ENCODE measurements at places on chromosomes 11 and 22.
A peak's percentile ranks its signal among the peaks of the same experiment; 100 is the strongest.

DNA sequence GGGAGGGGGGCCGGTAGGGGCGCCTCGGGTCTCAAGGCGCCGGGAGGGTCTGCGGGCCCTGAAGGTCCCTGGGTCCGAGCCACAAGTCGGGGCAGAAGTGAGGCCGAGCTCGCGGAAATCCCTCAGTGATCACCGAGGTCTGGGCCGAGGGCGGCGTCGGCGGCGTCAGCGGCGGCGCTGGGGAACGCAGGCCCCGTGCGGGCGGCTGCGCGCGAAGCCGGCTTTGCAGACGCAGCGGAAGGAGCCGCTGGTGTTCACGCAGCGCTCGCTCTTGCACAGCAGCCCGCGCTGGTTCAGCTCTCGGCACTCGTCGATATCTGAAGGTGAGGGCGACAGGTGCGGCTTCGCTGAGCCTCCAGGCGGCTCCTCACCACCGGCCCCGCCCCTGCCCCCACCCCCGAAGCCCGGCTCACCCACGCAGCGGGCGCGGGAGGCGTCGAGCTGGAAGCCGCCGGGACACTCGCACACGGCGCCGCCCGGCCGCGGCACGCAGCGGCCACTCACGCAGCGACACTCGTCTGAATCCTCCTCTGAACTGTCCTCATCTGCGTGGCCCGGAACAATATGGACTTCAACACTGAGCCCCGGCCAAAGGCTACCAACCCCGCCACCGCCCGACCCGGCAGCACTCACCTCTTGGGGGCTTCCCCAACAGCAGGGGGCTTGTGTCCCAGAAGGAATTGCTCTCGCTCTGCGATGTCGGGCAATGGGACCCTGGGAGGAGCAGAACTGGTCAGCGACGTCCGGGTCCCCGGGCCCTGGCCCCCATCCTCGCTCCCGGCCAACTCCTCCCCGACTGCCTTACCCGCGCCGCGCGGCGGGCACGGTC, 14.2 kb downstream of the SCYL1 start:
- peak; percentile 71 for DNase-seq

DNA sequence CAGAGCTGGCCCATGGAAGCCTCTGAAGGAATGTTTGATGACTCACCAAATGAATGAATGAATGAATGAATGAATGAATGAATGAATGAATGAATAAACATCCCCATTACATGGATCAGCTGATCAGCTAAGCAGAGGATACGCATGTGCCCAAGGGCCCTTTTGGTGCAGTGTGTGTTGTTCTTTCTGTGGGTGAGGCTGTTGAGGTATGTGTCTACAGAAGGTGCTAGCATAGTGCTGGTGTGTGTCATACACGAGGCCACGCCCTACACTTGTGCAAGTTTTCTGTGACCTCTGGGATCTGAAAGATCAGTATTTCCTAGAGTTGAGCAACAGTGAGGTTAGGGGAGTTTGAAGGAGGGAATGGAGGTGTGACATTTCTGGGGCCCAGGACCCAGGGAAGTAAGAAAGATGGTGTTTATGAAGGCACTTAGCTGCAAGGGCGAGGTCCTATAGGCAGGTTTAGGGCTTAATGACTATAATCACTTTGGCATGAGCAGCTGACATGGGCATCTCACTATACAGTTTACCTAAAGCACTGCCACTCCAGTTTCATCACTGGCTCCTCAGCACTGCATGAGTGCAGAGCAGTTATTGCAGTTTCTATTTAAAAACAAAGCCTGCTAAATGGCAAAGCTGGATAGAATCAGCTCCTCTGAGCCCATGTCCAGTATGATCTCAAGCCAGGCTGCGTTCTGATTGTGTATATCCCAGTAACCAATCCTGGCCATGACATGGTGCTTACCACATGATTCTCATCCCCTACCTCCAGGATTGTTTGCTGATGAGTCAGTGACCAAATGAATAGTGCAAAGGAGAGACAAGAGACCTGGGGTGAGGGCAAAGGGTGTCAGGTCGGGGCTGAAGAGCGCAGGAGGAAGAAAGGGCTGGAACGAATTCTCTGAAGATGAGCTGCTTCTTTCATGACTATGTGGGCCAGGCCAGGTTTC, 36.4 kb upstream of the E2F8 start:
- no peak for DNase-seq

- DNase-seq: no peak
Observed at GRCh38 chr11:113279591-113279990, 34.8 kb upstream of the TTC12 start.

GRCh38 chr11:24091594-24091993, 405.3 kb upstream of the LUZP2 start:
- DNase-seq: no peak

DNA sequence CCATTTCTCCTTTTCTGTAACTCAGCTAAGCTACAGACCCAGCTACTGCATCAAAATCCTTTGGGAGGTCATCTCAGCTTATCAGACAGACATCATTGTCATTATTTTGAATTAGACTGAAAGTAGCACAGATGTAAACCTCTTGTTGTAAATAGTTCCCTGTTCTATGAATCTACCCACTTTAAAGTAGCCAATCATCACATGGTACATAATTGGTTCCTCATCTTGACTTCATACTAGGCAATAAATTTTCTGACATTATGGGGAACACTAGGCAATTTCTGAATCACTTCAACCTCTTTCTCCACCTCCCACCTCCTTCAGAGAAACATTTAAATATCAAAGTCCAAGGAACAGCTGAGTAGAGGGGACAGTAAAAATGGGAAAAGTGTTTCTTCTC, 47.9 kb downstream of the MPPED2 start:
- no peak for DNase-seq

DNA sequence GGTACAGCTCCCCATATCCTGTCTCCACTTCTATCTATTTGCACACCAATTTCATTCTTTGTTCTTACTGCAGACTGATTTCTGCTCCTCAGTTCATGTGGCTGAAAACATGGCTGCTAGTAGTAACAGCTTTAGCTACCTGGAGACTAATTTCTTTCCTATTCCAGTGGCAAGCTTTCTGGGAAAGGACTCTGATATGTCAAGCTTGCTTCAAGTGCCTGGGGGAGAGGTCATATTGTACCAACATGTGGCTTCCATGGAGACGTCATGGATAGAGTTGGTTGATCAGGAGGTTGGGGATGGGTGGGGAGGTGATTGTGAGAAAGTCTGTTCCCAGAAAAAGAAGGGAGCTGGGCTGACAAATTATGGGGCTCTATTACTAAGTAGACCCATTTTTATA, 44.9 kb downstream of the ADM start:
- DNase-seq: no peak

- DNase-seq: no peak
Observed at GRCh38 chr11:62847767-62848314, 8.5 kb upstream of the WDR74 start.

DNA sequence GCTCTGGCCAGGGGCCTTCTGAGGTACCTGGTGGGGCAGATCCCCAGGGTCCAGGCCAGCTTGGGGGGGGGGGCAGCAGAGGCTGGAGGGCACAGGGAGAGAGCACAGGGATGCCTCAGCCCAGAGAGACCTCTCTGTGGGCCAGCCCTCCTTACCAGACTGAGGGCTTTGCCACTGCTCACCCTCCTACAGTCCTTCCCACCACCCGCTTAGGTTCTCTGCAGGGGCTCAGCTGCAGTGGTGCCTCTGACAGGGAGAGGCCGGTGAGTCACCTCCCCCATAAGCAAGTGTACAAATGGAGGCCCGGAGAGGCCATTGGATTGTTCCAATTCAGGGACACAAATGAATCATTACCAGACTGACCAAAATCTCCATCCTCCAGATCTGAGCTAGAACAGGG, 68.1 kb upstream of the LMO1 start:
- no peak for DNase-seq

DNA sequence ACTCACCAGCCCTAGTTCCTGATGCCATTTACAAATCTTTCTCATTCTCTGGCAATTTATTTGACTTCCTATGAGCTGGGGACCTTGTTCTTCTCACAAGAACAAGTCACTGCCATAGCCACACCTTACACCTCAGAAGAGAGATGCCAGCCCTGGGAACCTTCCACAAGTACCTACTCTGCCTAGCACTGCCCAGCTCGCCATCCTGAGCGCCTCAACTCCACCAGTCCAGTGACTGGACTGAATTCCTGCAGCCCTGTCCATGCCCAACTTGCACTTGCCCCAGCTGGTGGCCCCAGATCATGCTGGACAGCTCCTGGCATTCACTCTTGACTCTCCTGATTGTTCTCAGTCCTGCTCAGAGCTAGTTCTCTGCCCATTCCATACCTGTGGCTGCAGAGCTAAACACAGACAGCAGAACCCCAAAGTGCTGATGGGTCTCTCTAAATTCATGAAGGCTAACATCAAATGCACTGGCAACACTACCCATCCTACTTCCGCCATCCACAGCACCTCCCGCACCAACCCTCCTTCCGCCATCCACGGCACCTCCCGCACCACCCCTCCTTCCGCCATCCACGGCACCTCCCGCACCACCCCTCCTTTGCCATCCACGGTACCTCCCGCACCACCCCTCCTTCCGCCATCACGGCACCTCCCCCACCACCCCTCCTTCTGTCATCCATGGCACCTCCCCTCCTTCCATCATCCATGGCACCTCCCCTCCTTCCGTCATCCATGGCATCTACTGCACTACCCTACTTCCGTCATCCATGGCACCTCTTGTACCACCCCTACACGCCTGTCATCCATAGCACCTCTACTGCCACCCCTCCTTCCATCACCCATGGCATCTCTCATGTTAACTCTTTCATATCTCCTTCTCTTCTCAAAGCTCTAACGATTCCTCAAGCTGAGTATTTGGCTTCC, 23.6 kb upstream of the SLC25A1 start:
- no peak for DNase-seq

Data from H1 (cell line).